ENCODE measurements at places on chromosomes 4 and X.

DNA sequence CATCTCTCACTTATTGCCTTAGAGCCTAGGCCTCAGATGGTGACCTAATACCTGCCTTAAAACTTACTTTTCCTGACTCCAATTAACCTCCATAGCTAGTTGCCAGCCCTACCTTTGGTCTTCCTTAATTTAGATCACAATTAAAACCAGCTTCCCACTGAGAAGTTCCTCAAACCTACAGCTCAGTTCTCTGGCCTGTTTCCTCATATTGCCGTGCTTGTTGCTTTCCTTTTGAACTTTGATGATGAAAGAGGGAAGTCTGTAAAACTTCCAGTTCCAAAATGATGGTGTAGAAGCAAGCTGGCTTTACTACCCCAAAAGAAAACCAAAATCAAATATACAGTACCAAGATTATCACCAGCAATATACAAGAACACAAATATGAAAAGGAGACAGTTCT lies 28.9 kb upstream of the CAMK2D start:
- no peak for DNase-seq

DNA sequence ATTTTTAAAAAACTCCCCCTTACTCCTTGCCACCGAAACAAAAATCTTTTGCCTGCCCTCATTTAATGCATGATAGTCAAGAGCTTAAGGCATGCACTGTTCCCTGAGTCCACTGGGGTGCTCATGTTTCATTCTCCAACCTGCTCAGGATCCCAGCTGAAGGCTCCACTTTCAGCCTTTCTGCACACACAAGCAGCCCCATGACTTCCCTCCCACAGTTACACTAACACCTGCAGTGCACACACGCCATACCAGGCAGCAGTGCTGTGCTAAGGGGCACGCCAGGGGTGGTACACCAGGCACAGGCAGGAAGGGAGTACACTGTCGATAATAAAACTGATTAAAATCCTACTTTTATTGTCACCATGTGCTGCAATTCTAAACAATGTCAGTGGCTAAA lies 385.2 kb downstream of the BMPR1B start:
- no peak for DNase-seq

- no peak for DNase-seq
These were observed 63.0 kb upstream of the FAM9A start for GRCh38 chrX:8864161-8864560.

DNA sequence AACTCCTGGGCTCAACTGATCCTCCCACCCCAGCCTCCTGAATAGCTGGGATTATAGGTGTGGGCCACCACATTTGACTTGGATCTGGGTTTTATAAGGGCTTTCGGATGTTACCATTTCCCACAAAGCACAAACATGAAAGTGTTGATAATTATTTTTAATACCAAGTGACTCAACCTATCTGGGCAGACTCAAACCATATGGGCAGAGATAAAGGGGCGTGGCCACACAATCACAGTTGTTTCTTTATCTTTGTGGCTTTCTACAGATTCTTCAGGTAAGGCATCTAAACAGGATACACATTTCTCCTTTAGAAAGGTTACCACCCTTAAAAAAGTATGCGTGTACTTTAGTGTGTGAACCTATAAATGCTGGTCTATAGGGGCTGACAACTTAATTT lies 122.5 kb downstream of the ZNF827 start:
- DNase-seq = no peak

DNA sequence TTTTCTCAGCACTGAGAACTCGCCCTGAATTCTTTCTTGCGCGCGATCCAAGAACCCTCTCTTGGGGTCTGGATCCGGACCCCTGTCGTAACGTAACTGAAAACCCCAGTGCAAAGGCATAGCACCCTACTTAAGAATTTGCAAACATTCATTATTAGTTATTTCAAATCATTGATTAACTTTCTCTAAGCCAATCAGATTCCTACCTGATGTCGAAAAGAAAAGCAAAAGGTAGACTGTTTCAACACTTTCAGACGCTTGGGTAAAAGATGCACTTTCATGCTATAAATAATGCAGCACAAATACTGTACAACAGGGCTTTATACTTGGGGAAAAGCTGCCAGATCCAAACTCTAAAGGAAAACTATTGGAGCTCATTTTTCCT lies 817 bp upstream of the WDR19 start:
- no peak for DNase-seq

DNA sequence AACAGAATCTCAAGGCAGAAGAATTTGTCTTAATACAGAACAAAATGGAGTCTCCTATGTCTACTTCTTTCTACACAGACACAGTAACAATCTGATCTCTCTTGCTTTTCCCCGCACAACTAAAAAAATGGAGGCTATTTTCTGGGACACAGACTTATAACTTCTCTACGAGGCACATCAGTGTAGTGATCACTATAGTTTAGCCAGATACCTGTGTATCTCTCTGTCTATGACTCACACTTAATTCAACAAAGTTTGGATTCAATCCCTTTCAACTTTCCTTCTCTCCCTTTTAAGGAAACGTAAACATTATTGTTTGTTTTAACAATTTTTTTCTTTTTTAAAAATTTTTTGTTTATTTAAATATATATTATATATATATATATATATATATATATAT lies 29.4 kb downstream of the APELA start:
- no peak for DNase-seq

GRCh38 chr4:66266035-66266434 lies 595.7 kb upstream of the EPHA5 start:
- no peak for DNase-seq

DNA sequence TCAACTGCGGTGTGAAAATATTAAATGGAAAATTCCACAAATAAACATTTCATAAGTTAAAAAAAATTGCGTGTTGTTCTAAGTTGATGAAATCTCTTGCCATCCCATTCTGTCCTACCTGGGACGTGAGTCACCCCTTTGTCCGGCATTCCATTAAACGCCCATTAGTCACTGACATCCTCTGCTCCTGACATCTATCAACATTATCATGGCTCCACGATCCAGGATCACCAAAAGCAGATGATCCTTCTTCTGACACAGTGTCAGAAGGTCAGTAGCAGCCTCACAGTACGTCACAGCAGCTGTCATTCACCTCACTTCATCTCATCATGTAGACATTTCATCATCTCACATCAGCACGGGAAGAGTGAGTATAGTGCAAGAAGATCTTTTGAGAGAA lies 125.7 kb downstream of the ZNF827 start:
- DNase-seq = no peak

DNA sequence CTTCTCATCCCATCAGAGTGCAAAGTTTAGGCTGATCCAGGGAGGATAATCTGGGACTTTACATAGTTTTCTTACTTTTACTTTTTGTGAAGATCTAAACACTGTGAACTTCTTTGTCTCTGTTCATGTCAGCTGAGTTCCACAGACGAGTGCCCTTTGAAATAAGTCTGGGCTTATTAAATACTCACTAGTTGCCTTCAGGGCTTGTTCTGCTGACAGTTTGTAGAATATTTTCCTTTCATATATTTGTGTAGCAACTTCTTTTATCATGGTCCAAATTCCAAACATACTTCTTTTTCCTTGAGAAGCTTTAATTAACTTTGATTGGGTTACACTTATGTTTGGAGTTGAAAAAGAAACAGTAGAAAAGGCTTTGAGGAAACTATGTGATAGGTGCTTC lies 109.6 kb downstream of the SH2D1A start:
- DNase-seq = no peak

DNA sequence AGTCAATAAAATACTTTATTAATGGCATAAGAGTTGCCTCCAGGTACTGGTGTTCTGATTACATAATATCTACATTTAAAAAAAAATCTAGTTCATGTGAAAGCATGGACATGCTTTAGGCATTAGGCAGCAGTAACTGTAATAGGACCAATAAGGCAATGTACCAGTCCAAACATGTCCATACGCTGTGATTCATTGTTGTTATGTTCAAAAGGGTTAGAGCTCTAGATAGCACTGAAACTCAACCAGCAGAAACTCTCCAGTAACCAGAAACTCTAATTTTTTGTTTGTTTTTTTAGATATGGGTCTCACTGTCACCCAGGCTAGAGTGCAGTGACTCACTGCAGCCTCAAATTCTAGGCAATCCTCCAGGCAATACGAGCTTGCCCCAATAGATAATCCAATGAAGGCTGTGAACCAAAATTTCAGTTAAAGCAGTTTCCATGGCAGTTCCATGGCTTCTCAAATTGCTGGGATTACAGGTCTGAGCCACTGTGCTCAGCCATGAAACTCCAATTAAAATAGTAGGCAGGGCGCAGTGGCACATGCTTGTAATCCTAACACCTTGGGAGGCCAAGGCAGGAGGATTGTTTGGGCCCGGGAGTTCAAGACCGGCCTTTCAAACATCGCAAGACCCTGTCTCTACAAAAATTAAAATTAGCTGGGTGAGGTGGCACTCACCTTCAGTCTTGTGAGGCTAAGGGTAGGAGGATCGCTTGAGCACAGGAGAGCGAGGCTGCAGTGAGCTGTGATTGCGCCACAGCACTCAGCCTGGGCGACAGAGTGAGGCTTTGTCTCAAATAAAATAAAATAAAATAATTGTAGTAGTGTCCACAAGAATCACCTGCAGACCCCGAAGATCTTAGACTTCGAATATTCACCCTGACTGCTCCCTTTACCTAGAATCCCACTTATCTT lies 36.3 kb downstream of the MGARP start:
- DNase-seq = no peak

DNA sequence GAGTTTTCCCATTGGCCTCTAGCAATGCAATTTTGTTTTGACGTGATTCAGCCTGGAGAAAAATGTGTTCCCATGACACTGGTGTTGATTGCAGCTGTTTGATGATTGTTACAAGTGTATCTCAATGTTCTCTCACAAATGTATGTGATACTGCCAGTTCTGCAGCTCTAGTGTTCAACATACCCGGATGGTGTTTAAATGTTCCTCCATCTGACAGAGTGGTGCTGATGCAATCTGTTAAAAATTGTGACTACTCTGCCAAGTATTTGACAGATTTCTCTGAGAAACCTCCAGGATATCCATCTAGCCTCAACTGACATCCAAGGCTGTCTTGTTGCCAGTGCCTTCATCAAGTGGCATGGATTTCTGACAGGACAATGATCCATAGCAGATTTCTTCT lies 657.2 kb upstream of the DIAPH2 start:
- DNase-seq = no peak

DNA sequence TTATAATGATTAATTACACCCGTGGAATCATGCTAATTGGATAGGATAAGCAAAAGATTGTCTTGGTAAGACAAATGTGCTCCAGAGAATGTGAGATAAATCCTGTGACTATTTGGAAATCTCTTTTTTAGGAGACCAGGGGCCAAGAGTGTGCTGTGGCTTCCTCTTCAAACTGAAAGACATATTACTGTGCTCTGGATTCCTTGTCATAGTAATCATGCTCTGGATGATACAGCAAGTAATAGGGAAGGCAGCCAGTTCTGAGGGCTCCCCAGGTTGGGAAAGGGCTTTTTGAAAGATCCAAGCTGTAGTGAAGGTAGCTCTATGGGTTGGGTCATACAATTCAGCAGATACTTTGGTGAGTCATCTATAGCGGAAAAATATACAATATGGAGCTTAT lies 600.5 kb downstream of the PCDH18 start:
- no peak for DNase-seq

DNA sequence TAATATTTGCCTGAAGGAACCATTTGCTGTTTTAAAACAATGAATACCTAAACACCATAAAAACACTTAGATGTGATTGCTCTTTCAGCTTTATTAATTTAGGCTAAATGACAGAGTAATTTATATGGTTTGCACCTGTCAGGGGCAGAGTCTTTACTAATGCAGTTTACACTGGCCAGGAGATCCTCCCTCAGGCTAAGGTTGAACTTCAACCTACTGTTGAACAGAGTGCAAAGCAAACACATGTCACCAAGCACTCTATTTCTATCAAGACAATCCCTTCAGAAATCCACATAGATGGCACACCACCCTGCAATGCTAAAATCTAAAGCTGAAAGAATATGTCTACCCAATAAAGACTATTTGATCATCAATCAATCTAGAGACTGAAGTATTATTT lies 147.3 kb downstream of the KLHL13 start:
- no peak for DNase-seq

DNA sequence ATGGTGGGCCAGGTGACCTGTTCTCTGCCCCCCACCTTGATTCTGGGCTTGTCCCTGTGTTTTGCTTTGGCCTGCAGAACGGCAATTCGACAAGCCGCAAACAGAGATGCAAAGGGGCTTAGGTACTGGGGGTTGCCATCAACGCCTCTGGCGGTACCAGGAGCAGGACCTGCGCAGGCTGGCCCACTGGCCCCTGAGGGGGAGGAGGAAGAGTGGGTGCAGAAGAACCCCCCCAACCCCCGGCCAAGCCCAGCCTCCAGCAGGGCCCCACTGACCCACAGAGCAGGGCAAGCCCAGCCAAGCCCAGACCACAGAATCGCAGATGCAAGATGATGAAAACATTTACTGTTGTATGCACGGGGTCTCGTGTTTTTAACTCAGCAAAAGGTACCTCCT lies 89.4 kb downstream of the PPP2R2C start:
- DNase-seq = no peak

DNA sequence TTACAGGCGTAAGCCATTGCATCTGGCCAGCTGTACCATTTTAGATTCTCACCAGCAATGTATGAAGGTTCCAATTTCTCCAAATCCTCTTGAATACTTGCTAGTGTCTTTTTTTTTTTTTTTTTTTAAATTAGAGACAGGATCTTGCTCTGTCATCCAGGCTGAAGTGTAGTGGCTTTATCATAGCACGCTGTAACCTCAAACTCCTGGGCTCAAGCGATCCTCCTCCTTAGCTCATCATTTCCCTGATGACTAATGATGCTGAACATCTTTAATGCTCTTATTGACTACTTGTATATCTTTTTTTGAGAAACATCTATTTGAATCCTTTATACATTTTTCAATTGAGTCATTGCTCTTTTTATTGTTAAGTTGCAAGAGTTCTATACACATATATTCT lies 40.3 kb downstream of the HDAC8 start:
- DNase-seq = no peak

DNA sequence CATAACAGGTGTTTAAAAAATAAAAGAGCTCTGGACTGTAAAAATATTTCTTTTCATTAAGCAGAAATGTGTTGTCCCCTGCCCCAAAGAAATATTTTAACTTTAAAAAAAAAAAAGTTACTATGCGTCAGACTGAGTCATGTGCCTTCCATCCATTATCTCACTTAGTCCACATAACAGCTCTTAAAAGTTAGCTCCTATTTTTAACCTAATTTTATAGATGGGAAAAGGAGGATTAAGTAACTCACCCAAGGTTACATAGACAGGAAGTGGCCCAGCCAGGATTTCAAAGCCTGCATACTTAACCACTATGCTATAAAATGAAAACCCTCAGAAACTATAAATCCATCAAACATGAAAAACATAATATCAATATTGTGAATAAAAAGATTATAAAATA lies 97.7 kb downstream of the MANBA start:
- DNase-seq = no peak

DNA sequence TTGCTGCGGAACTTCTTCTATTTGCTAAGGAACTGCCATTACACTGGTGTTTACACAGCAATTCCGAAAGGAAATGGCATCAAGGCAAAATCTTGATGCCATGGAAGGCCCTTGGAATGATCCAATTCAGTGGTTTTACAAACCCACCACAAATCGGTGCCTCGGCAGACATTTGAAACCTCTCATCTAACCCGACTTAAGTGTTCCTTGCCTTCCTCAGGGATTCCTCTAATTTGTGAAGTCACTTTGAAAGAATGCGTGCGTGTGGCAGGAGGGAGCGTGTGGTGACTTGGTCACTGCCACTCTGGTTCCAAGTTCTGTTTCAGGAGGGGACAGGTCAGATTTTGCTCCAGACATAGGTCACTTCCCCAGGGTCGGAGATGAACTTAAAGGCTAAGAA lies 4.8 kb downstream of the NOP14 start:
- DNase-seq = no peak

Measured in CD4-positive, alpha-beta T cell treated with Interferon gamma for 1 hour (primary cell).